ENCODE measurements at places on chromosomes 12 and 14. TPM values are rescaled to one million over a fixed set of nuclear protein-coding genes. Genes with fewer than 3 reads are reported as not detected.

DNA sequence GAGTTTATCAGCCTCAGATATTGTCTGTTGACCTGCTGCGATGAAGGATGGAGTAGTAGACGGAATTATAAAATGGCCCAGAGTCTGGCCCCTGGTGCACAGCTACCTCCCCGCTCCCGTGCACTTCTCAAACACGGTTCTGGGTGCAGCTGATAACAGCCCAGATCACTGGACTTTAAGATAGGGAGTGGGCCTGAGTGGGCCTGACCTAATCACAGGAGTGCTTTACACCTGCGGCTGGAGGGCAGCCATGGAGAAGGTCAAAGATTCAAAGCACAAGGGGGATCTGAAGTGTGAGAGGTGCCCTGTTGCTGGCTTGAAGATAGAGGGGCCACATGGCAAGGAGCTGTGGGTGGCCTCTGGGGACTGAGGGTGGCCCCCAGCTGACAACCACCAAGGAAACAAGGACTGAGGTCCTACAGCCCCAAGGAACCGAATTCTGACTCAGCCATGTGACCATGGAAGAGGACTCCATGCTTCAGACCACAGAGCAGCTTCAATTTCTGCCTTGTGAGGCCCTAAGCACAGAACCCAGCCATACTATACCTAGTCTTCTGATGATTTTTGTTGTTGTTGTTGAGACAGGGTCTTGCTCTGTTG is 113.4 kb downstream of the ZNF664 start:
- DNase-seq: no peak

DNA sequence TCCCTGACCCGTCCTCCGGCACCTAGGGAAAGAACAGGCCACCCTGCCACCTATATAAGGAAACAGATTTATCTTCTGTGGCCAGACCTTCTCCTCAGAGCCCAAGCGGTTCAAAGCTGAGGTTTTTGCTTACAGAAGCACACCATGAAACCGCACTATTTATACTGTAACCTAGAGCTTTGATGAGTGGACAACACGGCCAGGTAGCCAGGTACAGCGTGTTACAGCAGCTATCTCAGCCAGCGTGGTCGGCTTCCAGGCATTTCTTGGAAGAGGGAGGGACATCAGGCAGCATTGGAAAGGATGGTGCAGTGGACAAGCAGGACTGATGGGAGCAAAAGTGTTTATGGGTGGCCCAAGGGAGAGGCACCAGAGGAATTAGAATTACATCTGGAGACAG is 34.4 kb downstream of the TTC7B start:
- DNase-seq: no peak

The GZMH gene
- total RNA-seq: 0.47 TPM

The SERPINA12 gene
- total RNA-seq: not detected

The STX2 gene
- 12.1 TPM for total RNA-seq
